Prostate gland (tissue), 2 donors: ENCODE measurements at places on chromosomes 2 and 18. TPM values are rescaled to one million over a fixed set of nuclear protein-coding genes. Genes with fewer than 3 reads are reported as not detected.

GCA gene
- 42.9 TPM for total RNA-seq

GRCh38 chr2:233006648-233007047 is 6.4 kb downstream of the NGEF start:
- DNase-seq: no peak

DNA sequence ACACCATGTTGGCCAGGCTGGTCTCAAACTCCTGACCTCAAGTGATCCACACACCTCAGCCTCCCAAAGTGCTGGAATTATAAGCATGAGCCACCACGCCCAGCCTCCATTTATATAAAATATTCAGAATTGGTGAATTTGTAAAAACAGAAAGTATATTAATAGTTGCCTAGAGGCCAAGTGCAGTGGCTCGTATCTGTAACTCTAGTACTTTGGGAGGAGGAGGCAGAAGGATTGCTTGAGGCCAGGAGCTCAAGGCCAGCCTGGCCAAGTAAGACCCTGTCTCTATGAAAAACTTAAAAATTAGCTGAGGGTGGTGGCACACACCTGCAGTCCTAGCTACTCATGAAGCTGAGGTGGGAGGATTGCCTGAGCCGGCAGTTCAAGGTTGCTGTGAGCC is 89.6 kb downstream of the SLC25A12 start:
- no peak for DNase-seq

- no peak for DNase-seq
Measured at GRCh38 chr2:104452558-104452957, 401.4 kb upstream of the POU3F3 start.

GRCh38 chr2:101820519-101820918 is 123.0 kb downstream of the MAP4K4 start:
- no peak for DNase-seq

NEB gene
- 7.3 TPM for total RNA-seq

GBX2 gene
- 0.23 TPM for total RNA-seq

GRCh38 chr18:55228191-55228590 is 268.9 kb upstream of the CCDC68 start:
- DNase-seq: no peak

DNA sequence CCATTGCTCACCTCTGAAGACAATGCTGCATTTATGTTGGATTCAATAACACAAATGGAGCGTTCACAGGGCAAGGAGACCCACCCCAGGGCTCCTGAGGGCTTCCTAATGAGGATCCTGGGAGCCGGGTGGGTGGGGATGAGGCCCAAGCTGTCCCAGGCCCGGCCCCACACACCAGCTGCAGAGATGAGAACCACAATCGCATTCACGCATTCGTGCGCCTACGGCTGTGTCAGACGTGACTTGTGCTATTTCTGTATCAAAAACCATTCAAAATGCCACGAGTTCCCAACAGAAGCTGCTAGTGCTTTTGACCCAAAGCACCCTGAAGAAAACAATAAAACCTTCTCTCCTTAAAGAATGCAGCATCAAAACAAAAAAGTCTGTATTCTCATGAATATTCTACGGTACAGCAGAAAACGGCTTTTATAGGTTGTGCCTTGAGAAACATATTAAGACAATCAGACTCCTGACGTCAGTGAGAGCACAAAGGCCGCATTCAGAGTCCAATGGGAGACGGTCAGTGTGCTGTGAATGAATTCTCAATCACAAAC is 205.4 kb downstream of the HDAC4 start:
- no peak for DNase-seq

FAHD2A gene
- 27.9 TPM for total RNA-seq

- DNase-seq: no peak
Measured at GRCh38 chr2:234705108-234705507, 208.2 kb upstream of the ARL4C start.

- no peak for DNase-seq
Measured at GRCh38 chr18:54260396-54261072, 8.8 kb upstream of the POLI start.

ACVR1C gene
- 0.09 TPM for total RNA-seq

PHOSPHO2 gene
- total RNA-seq: 11.9 TPM

- no peak for DNase-seq
Measured at GRCh38 chr2:155190342-155190741, 491.8 kb downstream of the KCNJ3 start.

RGPD4 gene
- not detected for total RNA-seq

- DNase-seq: no peak
Measured at GRCh38 chr2:132936261-132936660, 266.3 kb upstream of the LYPD1 start.

GRCh38 chr2:128500138-128500800 is 181.6 kb upstream of the HS6ST1 start:
- DNase-seq: no peak

MAPK4 gene
- 10.6 TPM for total RNA-seq

DNA sequence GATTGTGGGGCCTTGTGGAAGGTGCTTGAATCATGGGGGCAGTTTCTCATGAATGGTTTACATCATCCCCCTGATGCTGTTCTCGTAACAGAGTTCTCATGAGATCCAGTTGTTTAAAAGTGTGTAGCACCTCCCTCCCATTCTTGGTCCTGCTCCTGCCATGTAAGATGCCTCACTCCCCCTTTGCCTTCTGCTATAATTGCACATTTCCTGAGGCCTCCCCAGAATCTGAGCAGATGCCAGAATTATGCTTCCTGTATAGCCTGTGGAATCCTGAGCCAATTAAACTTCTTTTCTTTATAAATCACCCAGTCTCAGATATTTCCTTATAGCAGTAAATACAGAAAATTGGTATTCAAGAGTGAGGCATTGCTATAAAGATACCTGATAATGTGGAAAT is 15.6 kb upstream of the WDR75 start:
- DNase-seq: no peak

DNA sequence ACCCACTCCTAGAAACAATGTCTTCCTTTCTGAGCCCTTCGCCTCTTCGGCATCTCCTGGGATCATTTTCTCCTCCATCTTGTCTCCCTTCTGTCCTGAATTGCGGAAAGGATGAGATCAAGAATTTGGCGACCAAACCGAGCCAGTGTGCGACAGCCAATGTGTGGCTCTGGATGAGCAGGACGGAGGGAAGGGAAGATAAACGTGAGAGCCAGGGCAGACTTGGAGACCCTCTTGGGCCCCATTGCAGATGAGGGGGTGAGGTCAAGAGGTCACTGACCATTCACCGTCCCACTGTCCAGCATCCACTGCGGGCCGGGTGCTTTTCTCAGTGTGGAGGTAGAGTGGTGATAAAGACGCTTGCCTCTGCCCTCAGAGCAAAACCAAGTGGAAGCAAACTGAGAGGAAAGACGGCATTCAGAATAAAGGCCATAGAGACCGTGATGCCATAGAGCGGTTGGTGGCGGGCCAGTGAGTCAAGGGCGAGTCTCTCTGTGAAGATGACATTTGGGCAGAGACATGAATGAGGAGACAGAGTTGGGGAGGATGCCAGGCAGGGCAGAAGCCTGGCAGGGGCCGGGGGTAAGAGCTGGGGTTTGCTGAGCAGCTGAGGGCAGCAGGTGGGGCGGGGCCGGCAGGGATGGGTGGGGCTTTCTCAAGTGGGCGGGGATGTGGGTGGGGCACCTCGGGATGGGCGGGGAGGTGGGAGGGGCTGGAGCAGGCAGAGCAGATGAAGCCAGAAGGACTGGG is 55.6 kb downstream of the ACAA2 start:
- DNase-seq: no peak

NEDD4L gene
- total RNA-seq: 280 TPM

KLHL30 gene
- 0.23 TPM for total RNA-seq
